ENCODE measurements at places on chromosomes 6 and 20. TPM values are rescaled to one million over a fixed set of nuclear protein-coding genes. Genes with fewer than 3 reads are reported as not detected.
A peak's percentile ranks its signal among the peaks of the same experiment; 100 is the strongest.

Gene AVP
- total RNA-seq, result not detected

- peak; percentile 89 for DNase-seq
These were observed 23.0 kb upstream of the SLC22A7 start for GRCh38 chr6:43274916-43275597.

- no peak for DNase-seq
These were observed 88.1 kb upstream of the TGM3 start for GRCh38 chr20:2207770-2208097.

DNA sequence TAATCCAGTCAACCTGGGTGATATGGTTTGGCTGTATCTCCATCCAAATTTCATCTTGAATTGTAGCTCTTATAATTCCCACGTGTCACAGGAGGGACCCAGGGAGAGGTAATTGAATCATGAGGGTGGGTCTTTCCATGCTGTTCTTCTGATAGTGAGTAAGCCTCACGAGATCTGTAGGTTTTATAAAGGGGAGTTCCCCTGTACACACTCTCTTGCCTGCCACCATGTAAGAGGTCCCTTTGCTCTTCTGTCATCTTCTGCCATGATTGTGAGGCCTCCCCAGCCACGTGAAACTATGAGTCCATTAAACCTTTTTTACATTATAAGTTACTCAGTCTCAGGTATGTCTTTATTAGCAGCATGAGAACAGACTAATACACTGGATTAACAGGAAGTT lies 19.5 kb downstream of the GSTA3 start:
- DNase-seq, result no peak

Measured in colonic mucosa (tissue), 4 donors.